ENCODE measurements at places on chromosomes 13 and 19.
A peak's percentile ranks its signal among the peaks of the same experiment; 100 is the strongest.

GRCh38 chr13:32079587-32079986 is 48.0 kb downstream of the FRY start:
- DNase-seq = no peak

DNA sequence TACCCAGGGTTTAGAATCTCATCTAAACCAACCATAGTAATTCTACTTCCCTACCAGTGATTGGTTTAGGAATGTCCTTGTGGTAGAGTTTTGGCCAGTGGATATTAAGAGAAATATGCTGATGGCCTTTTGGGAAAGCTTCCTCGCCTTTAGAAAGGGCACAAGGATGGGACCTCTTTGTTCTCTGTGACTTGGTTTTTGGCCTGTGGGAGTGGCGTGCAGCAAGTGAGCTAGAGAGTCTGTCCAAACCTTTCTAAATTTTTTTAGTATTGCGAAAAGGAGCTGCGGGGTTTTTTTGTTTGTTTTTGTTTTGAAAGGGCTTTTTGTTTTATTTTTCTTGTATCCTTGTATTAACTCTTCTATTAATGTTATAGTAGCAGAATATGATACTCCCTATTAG is 20.6 kb downstream of the USPL1 start:
- no peak for DNase-seq

- no peak for DNase-seq
Observed at GRCh38 chr19:7845390-7846154, 15.6 kb downstream of the EVI5L start.

GRCh38 chr19:57803594-57804325 is 11.0 kb downstream of the ZNF552 start:
- no peak for DNase-seq

DNA sequence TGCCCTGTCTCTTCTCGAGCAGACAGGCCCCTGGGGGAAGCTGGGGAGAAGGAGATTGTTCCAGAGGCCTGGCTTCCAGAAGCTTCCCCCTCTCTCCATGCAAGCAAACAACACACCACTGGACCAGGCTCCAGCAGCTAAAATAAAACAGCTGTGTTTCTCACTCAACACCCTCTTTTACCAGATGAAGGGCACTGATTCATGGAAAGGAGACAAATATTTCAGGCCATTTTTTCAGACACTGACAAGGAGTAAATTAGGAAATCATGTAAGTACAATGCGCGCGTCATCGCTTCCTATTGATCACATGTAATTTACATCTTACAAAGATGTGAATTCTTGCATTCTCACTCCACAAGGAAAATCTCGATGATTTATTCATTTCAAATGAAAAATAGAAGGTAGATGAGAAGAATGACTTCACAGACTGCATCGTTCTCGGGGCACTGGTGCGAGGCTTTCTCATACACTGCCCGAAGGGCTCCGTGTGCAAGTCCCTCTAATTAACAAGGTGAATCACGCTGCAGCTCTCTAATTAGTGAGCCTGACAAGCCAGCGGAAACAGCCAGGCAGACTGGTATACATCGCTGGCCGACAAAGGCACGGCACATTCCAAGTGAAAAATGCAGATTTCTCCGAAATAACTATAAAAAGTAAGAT is 153.6 kb downstream of the KCTD15 start:
- no peak for DNase-seq

DNA sequence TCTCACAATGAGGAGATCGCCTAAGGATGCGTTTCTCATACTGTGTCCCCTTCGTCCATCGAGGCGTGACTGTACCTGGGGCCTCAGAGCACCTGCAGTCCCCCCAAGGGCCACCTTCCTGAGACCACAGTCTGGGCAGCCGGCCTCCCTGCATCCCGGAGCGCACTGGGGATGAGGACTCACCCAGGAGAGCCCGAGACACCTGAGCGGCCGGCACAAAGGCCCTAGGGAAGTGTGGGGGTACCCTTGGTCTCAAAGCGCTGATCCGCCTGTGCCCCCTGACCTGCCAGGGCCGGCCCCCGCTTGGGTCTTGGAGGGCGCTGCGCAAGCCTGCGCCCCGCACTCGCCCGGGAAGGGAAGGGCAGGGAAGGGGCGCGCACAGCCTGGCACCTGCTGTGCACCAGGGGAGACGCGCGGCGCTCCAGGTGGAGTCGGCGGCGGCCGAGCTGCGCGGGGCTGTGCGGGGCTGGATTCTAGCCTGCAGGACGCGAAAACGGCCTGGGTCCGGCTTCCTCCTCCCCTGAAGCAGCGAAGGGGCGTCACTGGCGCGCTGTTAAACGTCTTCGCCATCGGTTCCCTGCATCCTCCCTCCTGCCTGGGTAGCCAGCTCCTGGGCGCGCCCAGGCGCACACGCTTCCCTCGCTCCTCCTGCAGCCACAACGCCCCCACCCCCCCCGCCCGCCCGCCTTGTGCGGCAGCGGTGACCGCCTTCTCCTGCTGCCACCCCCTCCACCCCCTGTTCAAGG is 13.6 kb upstream of the USP29 start:
- no peak for DNase-seq

- no peak for DNase-seq
Observed at GRCh38 chr13:103101901-103102300, 35.7 kb upstream of the SLC10A2 start.

DNA sequence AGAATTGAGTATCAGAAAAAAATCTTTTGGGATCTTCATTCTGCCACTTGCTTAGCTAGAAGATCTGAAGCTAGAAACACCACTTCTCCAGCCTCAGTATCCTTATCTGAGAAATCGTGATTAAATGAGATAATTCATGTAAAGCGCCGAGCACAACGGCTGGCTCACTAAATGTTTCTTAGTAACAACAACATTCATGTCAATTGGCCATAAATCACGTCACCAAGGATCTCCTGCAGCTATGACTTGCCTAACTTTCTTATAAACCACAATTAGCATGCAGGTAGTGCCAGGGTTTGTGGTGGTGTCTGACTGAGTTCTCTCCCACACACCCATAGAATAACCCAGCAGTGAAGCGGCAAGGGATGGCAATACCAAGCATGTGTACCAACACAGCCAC is 501.3 kb downstream of the EFNB2 start:
- DNase-seq = no peak

- DNase-seq = no peak
Observed at GRCh38 chr13:30016398-30016797, 166.0 kb upstream of the UBL3 start.

- DNase-seq = no peak
Observed at GRCh38 chr19:13958043-13958442, 5.7 kb downstream of the DCAF15 start.

GRCh38 chr13:42625611-42626010 is 51.7 kb downstream of the TNFSF11 start:
- no peak for DNase-seq

GRCh38 chr13:21557995-21558394 is 46.0 kb downstream of the MICU2 start:
- no peak for DNase-seq

DNA sequence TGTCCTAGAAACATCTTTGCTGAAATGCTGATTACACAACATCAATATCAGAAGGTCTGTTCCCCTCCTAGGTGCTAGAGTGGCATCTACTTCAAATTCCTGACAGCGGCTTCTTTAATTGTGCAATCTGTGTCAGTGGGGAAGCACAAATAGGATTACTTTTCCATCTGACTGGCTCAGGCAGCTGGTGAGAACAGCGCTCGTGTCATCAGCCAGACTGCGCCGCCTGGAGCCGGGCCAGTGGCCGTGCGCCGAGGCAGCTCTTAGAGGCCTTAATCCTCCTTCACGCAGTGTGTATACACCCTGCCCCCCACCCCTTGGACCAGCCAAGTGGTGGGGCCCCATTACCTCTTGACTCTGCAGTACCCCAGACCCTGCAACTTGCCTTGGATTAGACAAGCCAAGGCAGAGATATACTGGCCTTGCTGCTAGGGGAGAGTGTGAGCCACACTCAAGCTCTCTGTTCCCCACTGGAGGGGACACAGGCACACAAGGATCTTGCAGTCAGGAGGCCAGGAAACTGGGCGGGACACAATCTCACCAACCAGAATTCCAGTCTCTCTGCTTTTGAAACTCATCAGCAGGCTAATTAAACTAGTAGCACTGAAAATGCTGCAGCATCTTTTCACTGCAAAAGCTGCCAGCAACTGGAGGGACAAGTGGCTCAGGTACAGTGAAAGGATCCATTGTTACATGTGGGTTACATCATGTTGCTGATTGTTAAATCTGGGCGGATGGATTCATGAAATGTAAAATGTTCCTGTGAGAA is 48.9 kb upstream of the EPHX3 start:
- DNase-seq = peak; percentile 98

GRCh38 chr13:35164324-35164932 is 222.4 kb downstream of the NBEA start:
- peak; percentile 61 for DNase-seq

DNA sequence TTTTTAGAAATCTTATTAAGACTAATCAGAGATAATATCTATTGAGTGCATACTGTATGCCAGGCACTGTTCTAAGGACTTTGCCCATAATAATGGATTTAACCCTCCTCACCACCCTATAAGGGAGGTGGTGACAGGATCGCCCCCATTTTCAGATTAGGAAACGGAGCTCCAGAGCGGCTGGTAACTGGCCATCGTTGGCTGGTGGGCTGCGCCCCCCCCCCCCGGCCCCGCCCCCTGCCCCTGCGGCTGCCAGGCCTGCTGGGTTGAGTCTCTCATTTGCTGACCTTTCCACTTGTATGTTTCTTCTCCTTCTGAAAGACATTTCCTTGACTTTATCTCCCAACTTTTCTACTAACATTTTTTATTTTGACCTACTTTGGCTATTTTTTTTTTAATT is 8.5 kb downstream of the ARHGEF7 start:
- DNase-seq = no peak

- no peak for DNase-seq
Observed at GRCh38 chr13:112850273-112850672, 118.7 kb upstream of the MCF2L start.

- DNase-seq = no peak
Observed at GRCh38 chr13:78600280-78600883, 3.0 kb downstream of the POU4F1 start.

GRCh38 chr13:103164251-103164650 is 98.0 kb upstream of the SLC10A2 start:
- DNase-seq = peak; percentile 2

DNA sequence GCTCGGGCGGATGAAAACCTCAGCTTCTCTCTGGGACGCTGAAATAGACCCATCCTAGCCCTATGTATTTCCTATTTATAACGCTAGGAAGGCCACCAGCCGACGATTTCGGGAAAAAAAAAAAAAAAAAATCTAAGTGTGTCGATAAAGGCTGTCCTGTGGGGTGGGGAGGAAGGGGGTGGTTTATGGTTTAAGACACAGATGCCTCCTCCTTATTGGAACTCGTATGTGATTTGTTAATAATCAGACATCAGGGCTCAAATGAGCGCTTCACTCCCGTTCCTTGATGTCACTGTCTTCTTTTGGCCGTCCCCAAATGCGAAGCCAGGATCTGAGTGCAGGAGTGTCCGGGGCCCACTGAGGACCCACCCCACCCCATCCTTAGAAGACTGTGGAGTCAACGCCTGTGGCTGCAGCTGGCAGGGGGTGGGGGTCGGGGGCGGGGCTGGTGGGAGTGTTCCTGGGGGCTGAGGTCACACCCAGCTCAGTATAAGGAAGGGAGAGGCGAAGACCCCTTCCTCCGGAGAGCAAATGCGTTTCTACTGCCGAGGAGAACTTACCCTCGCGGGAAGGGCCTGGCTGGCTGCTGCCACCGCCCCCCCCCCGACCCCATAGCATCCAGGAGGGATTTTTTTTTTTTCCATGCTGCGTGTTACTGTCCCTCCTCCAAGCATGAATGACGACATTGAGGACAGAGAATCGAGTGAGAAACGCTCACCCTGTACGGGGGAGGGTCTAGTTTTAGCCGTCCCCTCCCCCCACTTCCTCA is 971 bp downstream of the ATCAY start:
- no peak for DNase-seq

DNA sequence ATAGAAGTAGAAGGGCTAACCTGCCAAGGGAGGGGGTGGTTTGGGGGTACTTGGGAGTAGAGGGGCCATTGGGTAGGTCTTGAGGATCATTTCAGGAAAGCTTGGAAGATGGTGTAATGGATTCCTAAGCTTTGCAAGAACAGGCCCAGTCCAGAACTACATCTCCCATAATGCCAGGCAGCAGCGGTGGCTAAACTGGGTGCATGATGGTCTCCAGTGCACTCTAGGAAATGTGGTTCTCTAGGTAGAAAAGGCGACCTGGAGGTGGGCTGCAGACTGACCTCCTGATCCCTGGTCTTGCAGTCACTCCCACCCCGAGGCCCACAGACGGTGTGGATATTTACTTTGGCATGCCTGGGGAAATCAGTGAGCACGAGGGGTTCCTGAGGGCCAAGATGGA is 3.8 kb downstream of the APLP1 start:
- no peak for DNase-seq

DNA sequence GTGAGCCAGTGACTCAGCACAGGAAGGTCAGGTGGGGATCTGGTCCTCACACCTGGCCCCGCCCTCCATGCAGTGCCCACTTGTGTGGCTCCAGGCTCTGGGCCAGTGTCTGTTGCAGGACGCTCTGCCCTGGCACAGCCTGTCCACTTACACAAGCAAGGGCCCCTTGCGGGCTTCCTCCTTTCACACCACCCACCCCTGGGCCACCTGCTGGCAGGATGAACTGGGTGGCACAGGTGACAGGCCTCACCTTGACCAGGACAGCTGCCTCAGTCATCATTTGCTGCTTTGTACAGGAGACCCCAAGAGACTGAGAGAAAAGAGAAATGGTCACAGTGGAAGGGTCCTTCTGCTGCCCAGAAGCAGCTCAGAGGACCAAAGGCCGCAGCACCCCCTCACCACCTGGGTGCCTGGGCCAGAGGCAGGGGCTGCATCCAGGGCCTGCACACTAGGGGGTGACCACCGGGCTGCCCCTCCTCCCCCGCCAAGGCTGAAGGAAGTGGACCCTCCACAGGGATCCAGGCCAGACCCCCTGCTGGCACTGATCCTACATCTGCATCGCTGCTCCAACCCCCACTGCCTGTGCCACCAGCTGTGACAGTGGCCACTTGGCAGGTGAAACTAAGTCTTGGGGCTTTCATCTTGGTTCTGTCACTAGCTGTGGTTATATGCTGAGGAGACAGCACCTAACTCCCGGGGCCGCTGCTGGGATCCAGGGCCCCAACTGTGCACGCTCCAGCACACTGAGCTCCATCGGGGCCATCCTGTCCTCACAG is 110.3 kb downstream of the TUBA3C start:
- no peak for DNase-seq

GRCh38 chr19:34173193-34173956 is 1.1 kb downstream of the LSM14A start:
- no peak for DNase-seq

DNA sequence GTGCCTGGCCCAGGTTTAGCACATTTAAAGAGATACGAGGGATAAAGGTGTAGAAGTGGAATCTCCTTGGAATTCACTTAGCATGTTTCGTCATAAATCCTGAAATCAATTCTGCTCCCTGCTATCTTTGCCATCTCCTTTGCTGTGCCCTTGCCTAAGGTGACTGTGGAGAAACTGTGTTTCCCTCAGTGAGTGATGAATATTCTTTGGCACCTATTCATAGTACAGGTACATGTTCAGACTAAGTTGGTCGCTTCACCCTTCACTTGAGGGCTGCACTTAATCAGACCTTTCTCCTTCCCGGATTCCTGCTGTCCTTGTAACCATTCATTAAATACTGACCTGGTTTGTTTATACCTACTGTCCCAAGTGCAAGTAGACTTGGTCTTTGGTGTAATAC is 17.8 kb downstream of the PCCA start:
- no peak for DNase-seq

Measured in NCI-H524 (cell line).